ENCODE measurements at places on chromosomes 4 and X.

DNA sequence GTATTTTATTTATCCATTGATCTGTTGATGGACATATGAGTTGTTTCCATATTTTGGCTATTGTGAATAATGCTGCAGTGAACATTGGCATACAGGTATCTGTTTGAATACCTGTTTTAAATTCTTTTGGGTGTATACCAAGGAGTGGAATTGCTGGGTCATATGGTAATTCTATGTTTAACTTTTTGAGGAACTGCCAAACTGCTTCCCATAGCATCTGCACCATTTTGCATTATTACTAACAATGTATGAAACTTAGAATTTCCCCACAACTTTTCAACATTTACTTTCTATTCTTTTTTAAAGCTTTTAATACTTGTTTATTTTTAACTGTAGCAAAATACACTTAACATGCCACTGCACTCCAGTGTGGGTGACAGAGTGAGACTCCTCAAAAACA, 57.0 kb upstream of the MSN start:
- no peak for DNase-seq

GRCh38 chr4:48772556-48772955, 7.5 kb downstream of the FRYL start:
- no peak for DNase-seq

- DNase-seq = no peak
Measured at GRCh38 chr4:69970071-69970470, 4.5 kb upstream of the CSN2 start.

DNA sequence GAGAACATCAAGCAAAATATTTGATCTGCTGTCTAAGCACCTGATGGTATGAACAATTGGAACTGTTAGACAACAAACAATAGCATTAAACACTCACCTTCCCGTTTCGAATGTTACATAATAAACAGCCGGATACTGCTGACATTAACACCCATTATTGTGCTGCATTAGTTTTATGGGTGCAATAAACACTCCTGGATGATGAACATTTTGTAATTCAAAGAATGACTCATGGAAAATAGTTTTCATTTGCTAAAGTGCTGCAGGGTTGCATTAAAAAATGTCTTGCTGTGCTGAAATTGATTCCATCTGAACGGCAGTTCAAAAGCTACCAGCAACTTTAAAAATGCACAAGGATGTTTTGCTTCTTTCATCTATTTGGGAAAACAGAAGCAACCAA, 100.8 kb upstream of the SORBS2 start:
- no peak for DNase-seq

All from activated naive CD4-positive, alpha-beta T cell treated with anti-CD3 and anti-CD28 coated beads, Interleukin-2, amount 50 U/mL, for 16 hours (primary cell).